ENCODE measurements at places on chromosomes 3 and 15.

GRCh38 chr15:64185146-64185911, 22.5 kb upstream of the PPIB start:
- DNase-seq = peak; percentile 62

- peak; percentile 94 for DNase-seq
These were observed 104.2 kb downstream of the AGBL1 start for GRCh38 chr15:86183596-86184491.

- DNase-seq = no peak
These were observed 22.3 kb downstream of the HACD2 start for GRCh38 chr3:123562547-123562946.

- no peak for DNase-seq
These were observed 11.4 kb upstream of the PEX5L start for GRCh38 chr3:180048103-180048502.

DNA sequence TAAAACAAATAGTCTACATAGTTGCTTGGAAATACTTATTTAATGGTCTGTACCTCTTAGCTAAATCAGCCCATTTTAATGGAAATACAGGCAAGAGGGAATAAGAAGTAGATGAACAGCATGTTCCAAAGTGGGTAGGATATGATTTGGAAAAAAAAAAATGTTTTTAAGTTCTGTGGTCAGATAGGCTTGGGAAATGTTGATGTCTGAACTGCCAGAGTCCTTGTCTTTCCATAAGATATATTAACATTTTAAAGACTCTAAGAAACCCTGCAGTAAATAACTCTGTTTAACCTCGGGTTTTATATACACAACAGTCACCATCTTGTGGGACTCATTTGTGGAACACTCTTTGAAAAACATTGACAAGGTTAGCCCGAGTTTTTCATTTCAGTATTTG, 40.0 kb upstream of the PTPN23 start:
- DNase-seq = no peak

GRCh38 chr3:124447845-124448244, 282.4 kb upstream of the UMPS start:
- no peak for DNase-seq

DNA sequence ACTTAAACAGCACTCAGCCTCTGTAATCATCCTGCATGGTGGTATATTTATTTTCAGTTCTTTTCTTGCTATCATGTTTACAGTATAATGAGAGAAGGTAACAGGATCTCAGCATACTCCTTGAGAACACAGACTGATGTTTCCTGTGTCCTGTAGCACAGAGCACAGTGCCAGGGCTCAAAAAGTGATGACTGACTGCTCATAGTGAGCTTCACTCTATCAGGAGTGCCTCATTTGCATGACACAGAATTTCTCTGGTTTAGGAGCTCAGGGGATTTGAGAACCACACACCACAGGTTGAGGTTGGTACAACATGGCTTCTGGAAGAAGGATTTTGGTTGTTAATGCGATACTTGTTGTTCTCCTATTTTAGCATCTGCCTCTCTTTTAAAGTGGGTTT, 68.5 kb upstream of the SLC2A2 start:
- no peak for DNase-seq

GRCh38 chr3:11770477-11771391, 76.0 kb downstream of the TAMM41 start:
- peak; percentile 49 for DNase-seq

DNA sequence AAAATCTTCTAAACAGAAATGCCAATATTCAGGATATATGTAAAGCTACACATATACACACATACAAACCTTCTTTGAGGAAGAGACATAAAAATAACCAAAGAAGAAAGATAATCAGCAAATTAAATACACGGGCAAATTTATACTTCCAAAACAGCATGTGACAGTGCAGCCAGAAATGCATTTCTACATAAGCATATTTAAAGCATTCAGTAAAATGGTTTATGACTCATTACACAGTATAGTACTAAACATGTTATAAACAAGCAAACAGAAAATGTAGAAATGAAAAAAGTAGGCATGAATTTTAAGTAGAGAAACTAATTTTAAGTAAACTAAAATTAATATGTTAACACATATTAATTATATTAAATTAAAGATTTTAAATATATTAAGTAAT, 1717.2 kb downstream of the OTOL1 start:
- DNase-seq = no peak

- DNase-seq = no peak
These were observed 88.2 kb upstream of the ABI3BP start for GRCh38 chr3:101081446-101081845.

GRCh38 chr3:169228522-169228921, 435.0 kb downstream of the MECOM start:
- no peak for DNase-seq

- no peak for DNase-seq
These were observed 69.3 kb downstream of the ADAMTSL3 start for GRCh38 chr15:83723216-83723615.

DNA sequence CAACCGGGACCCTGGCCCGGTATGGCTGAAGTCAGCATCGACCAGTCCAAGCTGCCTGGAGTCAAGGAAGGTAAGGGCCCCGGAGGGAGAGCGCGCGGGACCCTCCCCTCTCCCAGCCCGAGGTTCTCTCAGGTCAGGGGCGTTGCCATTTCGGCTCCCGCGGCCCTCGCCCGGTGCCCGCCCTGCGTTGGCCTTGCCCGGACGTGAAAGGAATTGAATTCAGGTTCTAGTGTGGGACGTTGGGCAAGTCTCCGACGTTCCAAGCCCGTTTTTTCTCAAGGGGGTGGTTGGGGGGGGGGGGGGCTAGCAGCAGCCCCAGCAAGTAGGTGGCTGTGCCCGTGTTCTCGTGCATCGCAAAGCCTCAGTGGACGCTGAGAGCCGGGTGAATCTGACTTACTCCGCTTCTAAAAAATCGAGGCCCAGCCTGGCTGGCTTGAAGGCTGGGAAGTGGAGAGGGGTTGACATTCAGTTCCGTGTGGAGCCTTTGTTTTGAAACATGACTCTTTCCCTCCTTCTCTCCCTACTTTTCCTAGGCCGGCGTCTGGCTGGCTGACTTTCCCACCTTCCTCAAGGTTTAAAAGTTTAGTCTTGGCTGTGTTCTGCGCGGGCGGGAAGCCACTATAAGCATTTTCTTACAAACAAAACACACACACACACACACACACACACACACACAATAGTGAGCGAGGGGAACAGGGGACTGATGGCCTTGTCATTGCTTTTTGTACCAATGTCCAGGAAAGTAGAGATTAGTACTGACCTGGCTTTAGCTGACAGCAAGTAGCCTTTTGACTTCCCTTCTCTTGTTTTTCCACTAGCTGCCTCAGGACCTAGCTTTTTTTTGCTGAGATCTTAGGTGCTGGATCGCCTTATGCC, at the start of gene UTS2B:
UTS2B (minus strand) TSS at position 873 of the 876 bp plus-strand sequence. CDS start 48,337 bp downstream, outside the sequence.
- DNase-seq = peak; percentile 73

- DNase-seq = no peak
These were observed 356.8 kb downstream of the FOXP1 start for GRCh38 chr3:71226565-71227269.

DNA sequence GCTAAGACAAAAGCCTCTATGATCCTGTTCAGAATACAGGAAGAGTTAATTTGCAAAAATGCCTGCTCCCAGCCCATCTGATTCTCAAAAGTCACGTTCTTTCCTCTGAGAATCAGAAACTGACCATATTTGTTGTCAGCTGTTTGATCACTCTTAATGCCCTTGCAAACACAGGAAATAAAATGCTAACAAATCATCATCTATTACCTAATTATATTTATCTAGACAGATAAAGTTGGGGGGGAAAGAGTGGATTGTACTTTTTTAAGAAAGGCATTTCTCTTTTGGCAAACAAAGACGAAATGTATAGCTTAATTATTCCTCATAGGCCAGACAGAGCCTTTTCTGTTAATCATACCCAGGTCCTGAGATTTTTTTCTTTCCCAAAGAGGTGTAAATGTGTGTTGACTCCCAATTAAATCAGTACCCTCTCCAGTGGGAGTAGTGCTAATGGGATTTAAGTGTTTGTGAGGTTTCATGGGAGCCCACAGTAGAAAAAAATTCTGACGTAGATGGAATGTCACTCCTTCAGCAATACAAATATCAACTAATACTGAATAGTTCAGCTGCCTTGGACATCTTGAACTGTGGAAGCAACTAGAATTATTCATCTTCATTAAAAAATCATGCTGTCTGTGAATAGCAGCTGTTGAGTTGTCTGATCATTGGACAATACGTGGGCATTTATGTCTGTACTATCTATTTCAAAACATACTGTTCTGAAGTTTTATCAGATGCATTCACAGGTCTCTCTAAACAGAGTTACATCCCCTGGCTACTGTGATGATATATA, 22.5 kb upstream of the BNIP2 start:
- DNase-seq = peak; percentile 41

- no peak for DNase-seq
These were observed 11.2 kb upstream of the LIPC start for GRCh38 chr15:58420579-58421043.

GRCh38 chr3:89912031-89912430, 804.6 kb downstream of the EPHA3 start:
- DNase-seq = no peak

DNA sequence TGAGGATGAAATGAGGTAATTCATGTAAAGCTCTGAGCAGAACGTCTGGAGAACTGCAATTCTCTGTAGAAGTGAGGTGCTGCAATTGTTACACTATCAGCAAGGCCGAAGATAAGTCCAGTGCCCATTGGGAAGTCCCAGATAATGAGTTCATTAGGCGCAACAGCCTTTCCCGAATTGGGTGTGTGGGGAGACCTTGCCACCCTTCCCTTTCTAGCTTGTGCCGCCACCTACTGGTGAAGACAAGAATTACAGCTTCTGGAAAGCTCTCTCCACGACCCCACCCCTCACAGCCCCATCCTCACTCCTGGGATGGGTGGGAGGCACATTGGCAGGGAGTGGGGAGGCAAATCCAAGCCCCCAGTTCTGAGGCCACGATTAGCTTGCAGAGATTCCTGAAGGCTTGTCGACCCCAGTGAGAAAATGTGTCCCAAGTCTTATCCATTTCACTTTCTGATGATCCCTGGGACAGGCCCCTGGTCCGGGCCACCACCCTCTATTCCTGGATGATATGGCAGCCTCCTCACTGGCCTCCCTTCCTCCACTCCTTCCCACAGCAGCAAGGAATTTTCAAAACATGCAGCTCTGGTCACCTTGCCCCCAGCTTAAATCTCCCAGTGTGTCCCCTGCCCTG, 36.4 kb downstream of the FAM3D start:
- DNase-seq = peak; percentile 84

DNA sequence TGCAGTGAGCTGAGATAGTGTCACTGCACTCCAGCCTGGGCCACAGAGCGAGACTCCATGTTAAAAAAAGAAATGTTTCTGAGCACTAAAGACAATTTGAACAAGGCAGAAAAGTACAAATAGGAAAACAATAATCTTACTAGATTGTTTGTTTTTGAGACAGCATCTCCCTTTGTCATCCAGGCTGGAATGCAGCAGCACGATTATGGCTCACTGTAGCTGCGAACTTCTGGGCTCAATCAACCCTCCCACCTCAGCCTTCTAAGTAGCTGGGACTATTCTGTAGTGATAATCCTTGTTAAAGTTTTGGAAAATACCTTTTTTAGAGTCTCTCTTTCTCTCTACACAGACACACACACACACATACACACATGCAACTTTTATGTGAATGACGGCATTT, 107.1 kb downstream of the LPP start:
- no peak for DNase-seq

GRCh38 chr3:62771331-62772072, 103.7 kb downstream of the CADPS start:
- no peak for DNase-seq

DNA sequence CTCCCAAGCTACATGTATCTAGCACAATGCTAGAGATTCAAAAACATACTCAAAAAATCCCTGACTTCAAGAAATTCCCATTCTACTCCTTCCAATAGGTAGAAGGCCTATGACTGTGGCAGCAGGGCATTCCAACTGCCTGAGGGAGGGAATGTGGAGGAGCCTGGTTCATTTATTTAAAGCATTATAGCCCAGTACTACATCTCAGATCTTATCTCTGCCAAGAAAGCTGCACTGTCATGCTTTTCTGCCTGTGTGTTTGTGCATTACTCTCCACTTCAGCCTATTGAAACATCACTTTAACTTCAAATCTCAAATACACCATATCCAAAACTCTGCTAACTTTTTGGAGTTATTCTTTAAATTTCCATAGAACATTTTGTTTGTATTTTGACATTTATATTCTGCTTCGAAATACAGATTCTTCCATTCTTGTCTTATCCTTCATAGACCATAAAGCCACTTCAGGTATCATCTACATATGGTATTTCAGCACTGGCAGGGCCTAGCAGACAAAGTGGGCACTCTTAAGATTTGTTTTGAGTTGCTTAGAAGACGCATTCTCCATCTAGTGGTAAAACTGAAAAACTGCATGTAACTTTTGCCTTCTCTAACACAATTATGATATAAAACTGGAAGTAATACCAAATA, 59.1 kb upstream of the NEDD4 start:
- peak; percentile 64 for DNase-seq

- DNase-seq = peak; percentile 69
These were observed 593 bp downstream of the CIAO2A start for GRCh38 chr15:64092864-64093626.

DNA sequence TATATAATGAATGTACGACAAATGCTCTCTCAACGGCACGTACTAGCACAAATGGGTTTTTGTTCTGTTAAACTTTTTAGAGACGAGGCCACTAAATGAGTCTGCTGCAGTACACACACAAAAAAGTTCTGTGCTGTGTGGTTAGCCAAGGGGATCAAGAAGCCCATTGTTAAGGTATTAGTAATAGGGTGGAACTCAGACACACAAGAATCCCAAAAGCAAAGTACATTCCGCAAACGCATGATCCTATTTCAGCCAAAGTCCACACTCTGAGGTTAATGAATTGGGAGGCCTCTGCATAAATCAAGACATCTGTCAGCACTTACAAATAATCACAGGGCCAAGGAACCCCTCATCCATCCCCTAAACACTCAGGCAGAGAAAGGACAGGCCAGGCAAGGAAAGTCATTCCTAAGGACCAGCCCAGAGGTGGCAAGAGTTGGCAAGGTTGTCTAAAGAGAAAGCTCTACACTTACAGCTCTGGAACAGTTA, 12.1 kb downstream of the OSBPL10 start:
- DNase-seq = no peak

DNA sequence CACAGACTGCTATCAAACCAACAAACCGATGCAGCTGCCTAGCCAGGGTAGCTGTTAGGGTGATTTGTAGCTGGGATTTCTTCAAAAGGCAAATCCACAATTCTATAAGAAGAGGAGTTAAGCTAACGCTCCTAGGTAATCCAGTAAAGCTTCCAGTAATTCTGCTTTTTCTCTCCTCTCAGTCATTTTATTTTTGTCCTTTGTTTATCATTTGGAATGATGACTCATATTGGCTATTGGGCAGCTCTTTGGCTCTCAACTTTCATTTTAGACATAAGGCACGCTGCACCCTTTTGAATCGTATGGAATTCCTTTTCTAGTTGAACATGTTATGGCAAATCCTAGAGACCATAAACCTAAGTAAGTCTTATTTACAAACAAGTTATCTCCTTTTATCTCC, 53.2 kb upstream of the PPARG start:
- peak; percentile 3 for DNase-seq

GRCh38 chr3:38125305-38126120, 11.4 kb downstream of the ACAA1 start:
- DNase-seq = no peak
